ENCODE measurements at places on chromosomes 3 and 15.
A peak's percentile ranks its signal among the peaks of the same experiment; 100 is the strongest.

- DNase-seq: no peak
Observed at GRCh38 chr3:132225664-132226063, 91.5 kb upstream of the ACP3 start.

DNA sequence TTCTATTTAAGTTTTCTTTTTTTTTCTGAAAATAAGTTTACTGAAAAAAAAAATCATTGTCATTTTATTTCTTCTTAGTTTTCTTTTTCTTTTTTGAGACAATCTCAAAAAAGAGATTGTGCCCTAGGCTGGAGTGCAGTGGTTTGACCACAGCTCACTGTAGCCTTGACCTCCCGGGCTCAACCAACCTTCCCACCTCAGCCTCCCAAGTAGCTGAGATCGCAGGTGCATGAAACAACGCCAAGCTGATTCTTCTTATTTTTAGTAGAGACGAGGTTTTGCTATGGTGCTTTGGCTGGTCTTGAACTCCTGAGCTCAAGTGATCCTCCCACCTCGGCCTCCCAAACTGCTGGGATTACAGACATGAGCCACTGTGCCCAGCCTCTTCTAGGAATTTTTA is 65.7 kb upstream of the OSTN start:
- no peak for DNase-seq

DNA sequence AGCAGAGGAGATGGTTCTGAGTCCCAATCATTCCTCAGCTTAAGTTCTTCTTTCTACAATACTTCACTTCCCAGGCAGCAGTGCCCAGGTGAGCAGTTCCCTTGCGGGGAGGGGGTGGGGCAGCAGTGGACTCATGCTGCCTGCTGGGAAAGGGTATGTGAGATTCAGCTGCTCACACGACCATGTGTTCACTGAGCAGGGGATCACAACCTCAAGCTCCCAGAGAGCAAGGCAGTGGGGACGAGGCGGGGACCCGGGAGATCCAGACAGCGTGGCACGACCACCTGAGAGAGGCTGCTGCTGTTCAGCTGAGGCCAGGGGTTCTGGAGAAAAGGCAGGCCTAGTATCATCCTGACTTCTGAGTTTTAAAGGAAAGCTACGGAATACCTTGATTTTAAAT is 166.6 kb downstream of the XXYLT1 start:
- DNase-seq: no peak

DNA sequence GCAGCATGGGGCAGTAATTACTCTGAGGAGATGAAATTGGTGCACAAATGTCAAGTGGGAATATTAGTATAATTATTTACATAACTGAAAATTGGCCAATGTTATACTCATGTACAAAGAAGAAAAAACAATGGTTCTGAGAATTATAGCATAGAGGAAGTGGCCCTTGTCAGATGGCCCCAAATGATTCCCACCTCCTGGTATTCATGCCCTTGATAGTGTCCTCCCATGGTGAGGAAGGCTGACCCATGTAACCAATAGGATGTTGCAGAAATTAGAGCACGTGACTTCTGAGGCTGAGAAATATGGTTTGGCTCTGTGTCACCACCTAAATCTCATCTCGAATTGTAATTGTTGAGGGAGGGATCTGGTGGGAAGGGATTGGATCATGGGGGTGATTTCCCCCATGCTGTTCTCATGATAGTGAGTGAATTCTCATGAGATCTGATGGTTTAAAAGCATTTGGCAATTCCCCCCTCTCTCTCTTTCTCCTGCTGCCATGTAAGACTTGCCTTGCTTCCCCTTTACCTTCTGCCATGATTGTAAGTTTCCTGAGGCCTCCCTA is 368.5 kb downstream of the SHQ1 start:
- DNase-seq: no peak

DNA sequence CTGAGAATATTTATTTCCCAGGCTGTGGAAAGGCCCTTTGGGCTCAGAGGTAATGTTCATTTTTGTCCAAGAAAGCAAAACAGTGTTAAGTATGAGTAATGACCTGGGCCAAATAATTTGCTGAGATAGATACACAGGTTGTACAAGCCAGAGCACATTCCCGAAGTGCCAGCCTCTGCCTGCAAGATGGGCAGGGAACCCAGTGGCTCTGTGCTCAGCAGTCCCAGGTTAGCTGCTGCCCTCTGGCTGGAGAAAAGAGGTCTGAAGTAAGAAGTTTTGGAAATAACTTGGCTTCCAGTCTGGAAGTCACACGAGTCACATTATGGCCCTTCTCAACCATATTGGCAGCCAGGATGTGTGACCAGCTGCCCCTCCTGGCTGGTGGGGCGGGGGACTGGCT is 20.2 kb downstream of the MYZAP start:
- DNase-seq: peak; percentile 93

- DNase-seq: peak; percentile 68
Observed at GRCh38 chr15:90234096-90234988, at the start of gene GDPGP1. GDPGP1 (plus strand) TSS chr15:90234209; CDS start chr15:90240909, 6,700 bp downstream.

- DNase-seq: peak; percentile 10
Observed at GRCh38 chr15:28921919-28922706, 36.3 kb downstream of the APBA2 start.

DNA sequence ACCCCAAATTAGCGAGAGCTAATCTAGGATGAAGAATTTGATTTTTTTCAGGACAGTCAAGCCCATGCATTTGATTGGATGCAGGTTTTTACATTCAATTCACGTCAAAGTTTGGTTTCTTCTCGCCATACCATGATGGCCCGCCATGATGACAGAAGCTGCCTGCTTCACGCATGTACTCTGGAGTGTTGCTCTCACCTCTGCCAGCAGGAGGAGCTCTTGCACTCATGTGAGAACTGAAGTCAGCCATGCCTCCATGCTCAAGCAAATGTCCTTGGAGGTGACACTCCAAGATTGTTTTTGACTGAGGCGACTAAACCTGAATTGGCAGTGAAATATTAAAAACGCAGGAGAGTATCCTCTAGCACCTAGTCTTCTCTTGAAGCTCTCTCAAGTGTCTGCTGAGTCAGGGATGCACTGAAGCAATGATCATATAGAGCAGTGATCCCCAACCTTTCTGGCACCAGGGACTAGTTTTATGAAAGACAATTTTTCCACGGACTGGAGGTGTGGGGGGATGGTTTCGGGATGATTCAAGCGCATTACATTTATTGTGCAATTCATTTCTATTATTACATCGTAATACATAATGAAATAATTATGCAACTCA is 120.9 kb downstream of the SAMMSON start:
- peak; percentile 69 for DNase-seq

GRCh38 chr3:48016301-48016973 is at the start of gene MAP4:
MAP4 (minus strand) TSS chr3:48016416; CDS start chr3:47998860, 17,556 bp downstream.
- peak; percentile 3 for DNase-seq

- DNase-seq: no peak
Observed at GRCh38 chr3:6112546-6112945, 748.4 kb upstream of the GRM7 start.

DNA sequence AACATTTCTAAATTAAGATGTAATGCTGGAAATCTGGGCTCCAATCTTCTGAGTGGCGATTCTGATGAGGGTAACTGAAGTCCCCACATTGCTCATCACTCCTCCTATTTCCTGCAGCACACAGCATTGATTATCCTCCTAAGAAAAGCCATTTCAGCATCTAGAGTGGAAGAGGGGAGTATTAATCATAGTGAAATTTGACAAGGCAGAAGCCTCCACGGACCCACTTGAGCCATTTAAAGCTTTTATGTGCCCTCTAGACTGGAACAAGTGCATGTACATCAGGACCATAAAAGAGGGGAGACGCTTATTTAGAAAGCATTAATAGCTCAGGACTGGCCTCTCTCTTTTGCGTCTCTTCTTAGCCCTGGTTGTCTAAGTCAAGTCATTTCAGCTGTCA is 25.8 kb downstream of the AQP9 start:
- no peak for DNase-seq

DNA sequence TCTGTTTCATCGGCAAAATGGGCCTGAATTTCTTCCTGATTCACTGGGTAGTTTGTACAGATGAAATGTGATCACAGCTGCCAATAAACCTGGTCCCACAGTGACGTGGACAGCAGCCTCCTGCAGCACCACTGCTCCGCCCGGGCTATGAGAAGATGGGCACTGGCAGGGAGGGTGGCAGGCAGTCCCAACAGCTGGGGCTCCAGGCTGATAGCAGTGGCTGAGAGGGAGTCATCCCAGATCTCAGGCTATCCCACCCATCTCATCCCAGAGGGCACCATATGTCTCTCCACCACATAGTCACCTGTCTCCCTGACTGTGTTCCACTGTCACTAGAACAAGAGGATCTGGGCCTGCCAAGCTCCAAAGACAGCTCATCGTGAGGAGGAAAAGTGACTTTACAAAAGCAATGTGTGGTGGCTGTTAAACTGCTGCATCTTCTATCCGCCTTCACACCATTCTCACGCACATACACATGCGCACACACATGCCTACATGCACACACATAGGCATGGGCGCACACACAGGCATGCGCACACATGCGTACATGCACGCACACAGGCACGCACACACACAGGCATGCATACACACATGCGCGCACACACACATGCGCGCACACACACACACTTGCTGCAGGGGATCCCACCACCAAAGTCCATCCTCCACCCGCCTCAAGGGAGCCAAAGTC is 46.2 kb downstream of the RGMA start:
- no peak for DNase-seq

GRCh38 chr3:14900881-14901873 is 46.2 kb upstream of the NR2C2 start:
- DNase-seq: no peak

GRCh38 chr15:55334371-55334770 is 15.3 kb downstream of the PIGB start:
- DNase-seq: no peak

GRCh38 chr3:169923189-169923588 is 11.8 kb downstream of the SAMD7 start:
- no peak for DNase-seq

DNA sequence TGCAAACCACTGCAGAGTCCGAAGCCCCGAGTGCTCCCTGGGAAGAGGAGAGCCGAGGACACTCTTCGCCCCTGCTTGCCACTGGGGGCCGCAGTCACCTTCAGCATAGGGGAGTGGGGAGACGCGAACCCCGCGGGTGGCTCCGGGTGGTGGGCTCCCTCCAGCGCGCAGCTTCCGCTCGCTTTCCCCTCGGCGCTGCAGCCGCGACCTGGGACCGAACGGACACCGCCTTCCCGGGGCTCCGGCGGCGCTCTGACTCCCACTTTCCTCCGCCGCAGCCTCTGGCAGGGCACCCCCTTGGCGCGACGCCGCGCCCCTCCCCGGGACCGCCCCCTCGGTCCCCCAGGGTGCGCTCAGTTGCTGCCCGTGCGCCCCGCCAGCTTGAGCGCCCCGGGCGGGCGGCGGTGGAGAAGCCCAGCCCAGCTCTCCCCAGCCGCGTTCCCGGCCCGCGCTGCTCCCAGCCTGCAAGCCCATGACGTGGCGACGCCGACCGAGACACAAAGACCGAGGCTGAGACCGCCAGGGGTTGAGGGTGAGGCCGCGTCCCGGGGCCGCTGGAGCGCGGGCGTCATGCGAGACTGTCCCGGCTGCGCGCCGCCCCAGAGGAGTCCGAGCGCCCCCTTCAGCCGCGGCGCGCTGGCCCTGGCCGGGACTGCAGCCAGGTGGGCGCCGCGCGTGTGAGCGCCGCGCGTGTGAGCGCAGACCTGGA is at the start of gene MINAR1:
Gene MINAR1, plus strand, starts transcription at position 701 of the 709 bp plus-strand sequence. CDS start 23,812 bp downstream, outside the sequence.
- DNase-seq: no peak

GRCh38 chr3:5994651-5995050 is 807.1 kb downstream of the EDEM1 start:
- DNase-seq: no peak

GRCh38 chr15:59053482-59053881 is 51.5 kb upstream of the CCNB2 start:
- no peak for DNase-seq

DNA sequence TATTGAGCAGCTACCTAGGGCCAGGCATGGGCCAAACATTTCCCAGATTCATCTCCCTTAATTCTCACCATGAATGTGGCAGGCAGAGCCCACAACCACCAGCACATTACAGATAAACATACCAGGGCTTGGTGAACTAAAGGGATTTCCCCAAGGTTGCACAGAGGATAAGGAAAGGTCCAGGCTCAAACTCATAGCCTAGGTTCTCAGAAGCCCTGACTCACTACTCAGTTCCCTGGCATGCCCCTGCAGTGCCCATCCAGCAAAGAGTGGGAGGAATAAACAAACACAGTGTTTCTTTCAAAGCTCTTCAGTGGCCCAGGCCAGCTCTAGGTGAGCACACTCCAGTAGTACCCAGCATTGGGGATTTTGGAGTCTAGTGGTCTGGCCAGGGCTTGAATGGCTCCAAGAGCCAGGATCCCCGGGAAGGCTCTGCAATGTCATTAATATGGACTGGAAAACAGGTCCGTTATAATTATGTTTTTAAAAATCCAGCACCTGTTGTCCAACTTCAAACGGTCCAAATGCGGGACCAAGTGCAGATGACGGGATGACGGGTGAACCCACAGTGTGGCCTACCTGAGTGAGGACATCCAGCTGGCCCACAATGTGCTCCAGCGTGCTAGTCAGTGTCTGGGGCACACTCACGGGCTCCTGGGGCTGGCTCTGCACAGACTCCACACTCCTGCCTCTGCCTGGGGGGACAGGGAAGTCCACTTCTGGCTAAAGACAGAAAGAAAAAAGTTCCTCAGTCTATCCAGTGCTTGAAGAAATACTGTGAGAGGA is 39.8 kb upstream of the DUSP7 start:
- no peak for DNase-seq

- DNase-seq: no peak
Observed at GRCh38 chr15:70964058-70964457, 71.4 kb downstream of the LRRC49 start.

DNA sequence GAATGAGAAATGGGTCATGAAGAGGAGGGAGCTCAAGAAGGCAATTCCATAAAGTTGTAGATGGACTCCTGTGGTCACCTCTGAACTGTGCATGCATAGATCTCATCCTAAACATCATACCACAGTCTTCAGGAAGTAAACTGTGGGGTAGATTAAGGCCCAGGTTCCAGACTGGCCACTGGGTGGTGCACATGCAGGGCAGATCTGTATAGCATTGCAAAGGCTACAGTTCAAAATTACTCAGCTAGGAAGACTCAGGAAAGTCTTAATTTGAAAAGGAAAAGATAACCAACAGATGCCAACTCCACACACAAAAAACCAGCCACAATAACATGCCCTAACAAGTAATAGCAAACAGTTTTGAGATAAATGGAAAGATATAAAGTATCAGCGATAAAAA is 20.3 kb downstream of the KY start:
- peak; percentile 26 for DNase-seq

All from HT-29 (cell line).